NCI-H1436 treated with DMSO at 0.1 percent for 48 hours (cell line): ENCODE measurements at places on chromosomes 1 and 21.

- DNase-seq: no peak
Measured at GRCh38 chr1:7768583-7768982, 2.5 kb upstream of the VAMP3 start.

DNA sequence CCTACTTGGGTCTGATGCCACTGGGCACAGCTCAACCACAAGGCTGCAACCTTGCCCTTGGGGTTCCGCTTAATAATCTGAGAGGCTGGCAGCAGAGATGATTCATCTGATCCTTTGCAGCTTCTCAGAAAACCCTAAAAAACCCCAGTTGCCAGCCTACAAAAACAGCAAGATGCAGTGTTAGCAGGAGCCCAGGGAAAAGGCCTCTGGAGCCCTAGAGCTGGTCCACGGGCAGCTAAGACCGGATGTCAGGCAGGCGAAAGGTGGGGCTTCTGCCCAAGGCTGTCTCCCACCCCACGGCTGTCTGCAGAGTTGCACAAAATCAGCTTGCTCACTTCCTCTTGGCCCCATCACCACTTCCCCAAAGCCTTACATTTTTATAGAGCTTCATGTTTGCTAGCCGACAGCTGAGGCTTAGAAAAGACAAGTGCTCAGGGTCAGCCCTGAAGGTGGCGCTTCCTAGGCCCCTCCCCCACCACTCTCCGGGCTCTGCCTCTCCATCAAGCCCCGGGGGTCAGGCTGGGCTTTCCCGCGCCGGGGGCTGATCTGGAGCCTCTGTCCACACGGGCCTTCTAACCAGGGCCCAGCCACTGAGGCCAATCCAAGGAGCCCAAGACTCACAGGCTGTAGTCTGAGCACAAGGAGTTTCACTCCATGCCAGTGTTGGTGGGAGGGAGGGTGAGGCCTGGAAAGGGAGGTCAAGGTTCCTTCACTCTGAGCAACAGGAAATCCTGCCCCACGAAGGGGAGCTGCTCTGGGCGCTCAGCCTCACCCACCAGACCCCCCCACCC is 4.2 kb upstream of the ADORA3 start:
- DNase-seq: no peak

DNA sequence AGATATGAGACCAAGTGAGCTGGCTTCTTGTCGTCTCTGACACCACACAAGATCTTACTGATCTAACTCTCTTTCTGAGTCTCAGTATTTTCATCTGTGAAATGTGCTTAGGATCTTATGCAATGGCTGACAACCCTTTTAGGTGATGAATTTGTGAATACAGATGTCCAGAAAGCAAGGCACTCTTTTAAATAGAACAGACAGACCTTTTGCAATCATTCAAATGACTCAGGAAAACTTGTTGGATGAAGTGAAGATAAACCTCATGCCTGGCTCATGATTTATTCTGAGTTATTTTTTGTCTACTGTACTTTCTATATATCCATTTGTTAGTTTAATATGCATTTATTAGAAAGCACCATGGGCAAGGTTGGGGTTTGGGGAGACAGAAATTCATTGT is 411.3 kb downstream of the PTPRU start:
- no peak for DNase-seq

DNA sequence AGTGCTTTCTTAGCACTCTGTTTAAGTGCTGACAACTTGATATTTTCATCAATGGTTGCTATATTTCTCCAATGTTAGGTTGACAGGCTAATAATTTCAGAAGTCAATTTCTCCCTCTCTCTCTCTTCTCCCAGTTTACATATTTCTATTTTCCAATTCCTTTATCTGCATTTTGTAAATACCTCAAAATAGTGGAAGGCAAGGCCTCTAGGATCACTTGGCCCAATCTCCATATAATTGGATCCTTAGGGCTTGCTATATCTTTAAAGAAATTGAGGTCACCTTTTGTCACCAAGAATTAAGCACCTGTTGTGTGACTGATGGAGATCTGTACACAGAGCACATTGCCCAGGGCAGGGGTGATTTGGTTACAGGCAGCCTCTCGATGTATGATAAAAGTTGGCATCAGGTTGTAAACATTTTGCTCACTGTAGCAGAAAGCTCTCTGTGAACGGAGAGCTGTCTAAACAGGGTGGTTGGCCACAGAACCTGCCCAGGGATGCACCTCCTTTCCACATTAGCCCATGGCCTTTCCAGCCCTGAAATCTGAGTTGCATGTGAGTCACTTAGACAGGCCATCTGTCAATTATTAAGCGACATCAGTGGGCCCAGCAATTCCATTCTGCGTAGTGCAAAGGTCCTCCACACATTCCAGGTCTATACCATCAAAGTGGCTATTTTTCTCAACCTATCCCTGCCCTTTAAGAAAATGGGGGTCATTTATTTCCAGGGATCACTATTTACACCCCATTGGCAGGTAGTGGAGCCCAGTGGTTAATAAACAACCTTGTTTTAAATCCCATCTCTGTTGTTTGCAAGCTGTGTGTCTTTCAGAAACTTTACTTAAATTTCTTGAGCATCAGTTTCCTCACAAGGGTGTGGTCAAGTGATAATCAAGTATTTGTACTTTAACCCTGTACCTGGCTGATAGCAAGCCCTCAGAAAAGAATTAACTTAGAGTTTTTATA is 29.1 kb upstream of the IRF2BP2 start:
- no peak for DNase-seq

- DNase-seq: no peak
Measured at GRCh38 chr1:211013346-211014240, 120.4 kb downstream of the KCNH1 start.

- DNase-seq: no peak
Measured at GRCh38 chr1:116988908-116989307, 12.7 kb upstream of the CD101 start.

DNA sequence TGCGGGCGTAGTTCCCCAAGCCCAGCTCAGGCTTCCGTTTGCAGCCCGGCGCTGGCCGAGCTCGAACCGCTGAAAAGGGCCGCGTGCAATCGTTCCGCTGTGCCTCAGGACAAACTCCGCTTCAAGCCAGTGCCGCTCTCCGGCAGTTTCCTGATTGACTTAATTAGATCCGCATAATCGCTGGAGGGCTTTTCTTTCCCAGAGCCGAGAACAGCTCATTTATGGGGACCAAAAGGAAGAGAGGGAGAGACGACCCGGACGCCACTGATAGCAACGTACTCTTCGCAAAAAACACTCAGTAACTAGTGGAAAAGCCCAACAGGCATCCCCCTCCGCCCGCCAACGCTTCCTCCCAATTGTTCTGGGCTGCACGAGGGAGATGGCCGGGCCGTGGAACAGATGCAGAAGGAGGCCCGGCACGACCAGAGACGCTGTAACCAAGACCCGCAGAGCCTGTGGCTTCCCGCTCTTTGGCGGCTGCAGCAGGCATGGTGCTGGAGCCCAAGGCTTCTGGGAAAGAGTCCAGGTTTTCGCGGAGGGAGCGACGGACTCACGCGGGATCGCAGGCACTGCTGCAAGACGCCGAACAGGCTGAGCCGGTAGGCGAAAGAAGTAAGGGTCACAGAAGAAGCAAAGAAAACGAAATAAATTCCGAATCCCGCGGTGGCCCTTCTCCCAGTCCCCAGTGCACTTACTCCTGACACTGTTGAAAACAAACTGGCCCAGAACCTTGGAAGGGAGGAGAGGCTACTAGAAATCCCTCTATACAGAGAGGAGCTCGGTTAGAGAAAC is 3.6 kb upstream of the FOXD2 start:
- no peak for DNase-seq

DNA sequence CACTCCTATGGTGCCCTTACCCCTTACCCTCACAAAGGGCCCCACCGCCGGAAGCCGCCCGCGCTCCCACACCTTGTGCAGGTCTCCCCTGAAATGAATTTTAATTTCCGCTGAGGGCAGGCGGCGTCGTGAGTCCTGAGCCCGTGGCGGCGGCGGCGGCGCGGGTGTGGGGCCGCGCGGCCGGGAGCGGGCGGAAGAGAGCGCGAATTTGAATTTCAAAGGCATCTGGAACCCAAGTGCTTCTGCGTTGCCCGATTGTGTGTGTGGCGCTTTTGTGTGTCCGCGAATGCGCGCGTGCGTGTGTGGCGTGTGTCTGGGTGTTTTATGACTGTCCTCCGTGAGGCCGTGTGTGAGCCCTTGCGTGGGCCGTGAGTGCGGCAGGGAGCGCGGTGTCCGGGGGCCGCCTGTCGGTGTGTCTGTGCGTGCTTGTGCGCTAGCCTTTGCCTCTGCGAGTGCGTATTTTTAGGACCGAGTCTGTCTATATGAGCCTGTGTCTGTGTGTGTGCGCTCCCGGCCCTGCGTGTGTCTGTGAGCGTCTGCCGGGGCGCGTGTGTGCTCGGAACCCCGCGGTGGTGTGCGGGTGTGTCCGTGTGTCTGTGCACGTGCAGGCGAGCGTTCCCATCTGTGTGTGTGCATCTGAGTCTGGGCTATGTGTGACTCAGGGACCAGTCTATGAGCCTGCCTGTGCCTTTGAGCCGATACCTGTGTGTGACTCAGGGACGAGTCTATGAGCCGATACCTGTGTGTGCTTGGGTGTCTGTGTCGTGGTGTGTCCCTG is 7.9 kb upstream of the ADGRB2 start:
- DNase-seq: no peak

DNA sequence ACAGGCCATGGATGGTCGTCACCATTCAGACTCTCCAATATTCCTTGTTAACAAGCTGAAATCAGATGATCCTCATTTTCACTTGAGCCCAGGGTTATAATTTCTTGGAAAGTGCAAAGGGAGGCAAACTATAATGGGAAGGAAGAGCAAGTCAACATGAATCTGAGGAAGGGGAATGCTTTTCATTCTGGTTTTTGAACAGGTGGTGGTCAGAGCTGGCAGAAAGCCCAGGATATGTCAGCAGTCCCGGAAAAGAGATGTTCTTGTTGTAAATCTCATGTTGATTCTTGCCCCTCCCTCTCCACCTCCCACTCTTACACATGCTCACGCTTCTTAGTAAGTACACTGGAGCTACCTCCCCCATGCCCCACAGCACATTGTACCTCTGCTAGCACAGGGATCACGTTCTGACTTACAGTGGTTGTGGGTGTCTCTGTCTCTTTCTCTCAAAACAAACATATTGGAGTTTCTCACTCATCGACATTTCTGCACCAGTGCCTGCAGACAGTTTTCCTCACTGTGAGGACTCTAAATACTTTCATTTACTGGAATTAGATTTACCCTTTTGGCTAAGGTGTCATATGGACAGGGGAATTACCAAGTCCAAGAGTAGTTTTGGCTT is 77.6 kb downstream of the XCL2 start:
- DNase-seq: peak; percentile 70

DNA sequence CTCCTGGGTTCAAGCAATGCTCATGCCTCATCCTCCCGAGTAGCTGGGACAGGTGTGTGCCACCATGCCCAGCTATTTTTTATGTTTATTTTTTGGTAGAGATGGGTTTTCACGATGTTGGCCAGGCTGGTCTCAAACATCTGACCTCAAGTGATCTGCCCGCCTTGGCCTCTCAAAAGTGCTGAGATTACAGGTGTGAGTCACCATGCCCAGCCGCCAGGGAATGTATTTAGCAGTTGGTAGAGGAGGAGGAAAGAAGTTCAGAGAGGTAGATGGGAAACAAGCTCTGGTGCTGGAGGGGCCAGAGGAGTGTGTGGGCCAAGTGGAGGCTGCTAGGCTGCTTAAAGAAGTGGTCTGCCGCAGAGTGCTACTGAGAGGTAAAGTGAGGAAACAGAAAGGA is 6.0 kb downstream of the DOP1B start:
- DNase-seq: no peak

- DNase-seq: no peak
Measured at GRCh38 chr1:227733751-227734545, 1.2 kb downstream of the JMJD4 start.

DNA sequence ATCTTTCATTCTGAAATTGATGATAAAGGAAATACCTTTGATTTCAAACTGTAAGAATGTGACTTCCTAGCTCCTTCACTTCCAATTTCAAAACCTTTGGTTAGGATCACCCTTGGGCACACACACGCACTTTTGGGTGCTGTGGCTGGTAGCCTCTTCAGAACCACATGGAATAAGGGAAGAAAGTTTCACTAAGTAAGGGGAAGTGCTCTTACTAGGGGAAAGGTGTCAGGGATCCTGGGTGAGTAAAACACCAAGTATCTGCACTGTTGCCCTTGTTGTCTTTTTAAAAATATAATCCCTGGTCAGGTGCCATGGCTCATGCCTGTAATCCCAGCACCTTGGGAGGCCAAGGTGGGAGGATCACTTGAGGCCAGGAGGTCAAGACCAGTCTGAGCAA is 132.4 kb downstream of the SDCCAG8 start:
- DNase-seq: no peak
